ENCODE measurements at places on chromosomes 5 and 9.

- DNase-seq = no peak
These were observed 136.4 kb upstream of the TBC1D2 start for GRCh38 chr9:98391867-98392266.

GRCh38 chr5:132377738-132378137 is 8.2 kb downstream of the SLC22A5 start:
- DNase-seq = no peak

GRCh38 chr9:137492464-137493363 is 33.6 kb upstream of the NSMF start:
- no peak for DNase-seq

DNA sequence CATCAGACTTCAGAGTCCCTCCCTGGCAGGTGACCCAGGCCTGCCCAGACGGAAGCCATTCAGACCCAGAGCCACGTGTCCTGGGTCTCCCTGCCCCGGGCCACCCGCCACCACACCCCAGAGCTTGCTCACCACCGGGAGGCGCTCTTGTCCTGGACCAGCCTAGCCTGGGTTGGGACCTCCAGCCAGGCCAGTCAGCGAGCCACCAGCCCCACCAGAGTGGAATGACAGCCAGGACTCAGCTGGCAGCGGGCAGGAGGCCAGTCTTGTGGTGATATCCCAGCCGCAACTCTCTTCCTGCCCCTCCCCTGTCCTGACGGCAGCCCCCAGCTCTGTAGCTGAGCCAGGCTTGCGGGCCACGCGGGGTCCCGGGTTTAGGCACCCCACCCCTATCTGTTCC is 1.7 kb upstream of the PTGDS start:
- no peak for DNase-seq

DNA sequence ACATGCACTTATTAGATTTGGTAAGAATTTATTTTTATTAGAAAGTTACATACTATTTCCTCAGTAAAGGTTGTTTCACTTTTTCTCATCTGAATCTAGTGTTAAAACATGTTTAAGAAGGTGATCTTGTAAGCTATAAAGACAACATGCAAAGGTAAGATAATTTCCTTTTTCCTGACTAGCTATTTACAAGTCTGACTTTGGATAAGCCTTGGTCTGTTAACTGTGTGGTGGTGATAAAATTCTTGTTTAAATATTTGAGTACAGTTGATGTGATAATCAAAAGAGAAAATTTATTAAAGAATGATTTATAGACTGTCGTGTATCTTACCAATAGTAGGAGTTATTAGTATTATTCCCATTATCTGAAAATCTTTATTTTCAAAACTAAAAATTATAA is 36.9 kb upstream of the GPR21 start:
- no peak for DNase-seq

DNA sequence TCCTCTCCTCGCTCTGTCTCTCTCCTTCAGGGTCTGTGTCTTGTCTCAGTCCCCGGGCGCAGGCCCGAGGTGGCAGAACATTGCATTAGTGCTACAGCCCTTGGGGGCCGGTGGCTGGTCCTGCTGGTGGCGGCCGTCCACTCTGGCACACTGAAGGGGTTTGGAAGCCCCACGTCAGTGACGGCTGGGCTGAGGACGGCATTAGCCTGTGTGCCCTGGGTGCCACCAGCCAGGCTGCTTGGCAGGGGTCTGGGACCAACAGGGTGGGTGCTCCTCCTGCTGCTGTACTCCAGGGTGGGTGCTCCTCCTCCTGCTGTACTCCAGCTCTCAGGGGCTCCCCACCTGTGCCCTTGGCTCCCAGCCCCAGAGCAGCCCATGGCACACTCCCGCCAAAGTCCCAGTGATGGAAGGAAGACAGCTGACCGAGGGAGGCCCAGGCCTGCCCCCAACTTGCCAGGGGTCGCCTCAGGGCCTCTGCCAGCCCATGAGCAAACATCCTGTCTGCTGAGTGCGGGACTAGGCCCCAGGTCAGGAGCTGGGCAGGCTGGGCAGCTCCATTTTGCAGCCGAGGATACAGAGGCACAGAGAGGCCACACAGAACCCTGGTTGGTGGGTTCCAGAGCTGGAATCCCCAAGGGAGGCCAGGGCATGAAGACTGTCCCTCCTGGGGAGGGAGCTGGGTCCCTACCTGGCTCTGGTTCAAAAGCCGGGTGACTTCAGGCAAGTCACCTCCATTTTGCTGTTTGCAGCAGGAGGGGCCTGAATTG is 27.3 kb downstream of the SARDH start:
- no peak for DNase-seq

- no peak for DNase-seq
These were observed 1.6 kb downstream of the ACSL6 start for GRCh38 chr5:132009706-132010405.

DNA sequence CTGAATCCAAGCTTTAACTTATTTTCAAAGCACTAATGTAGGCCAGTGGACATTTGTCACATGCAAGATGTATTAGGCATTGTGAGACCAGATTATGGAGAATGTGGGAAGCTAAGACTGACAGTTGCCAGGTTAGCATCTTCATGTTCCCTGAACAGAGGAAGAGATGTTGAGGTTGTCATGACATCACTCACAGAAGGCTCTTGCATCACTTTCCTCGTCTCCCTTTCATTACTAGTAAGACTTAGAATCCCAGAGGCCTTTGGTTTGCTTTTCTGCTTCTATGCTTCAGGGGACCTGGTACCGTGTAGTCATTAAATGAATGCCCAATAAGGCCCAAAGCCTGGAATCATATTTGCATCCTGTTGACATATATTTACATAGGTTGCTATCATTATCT is 76.4 kb upstream of the RPS23 start:
- no peak for DNase-seq

GRCh38 chr9:137095664-137096517 is 9.1 kb downstream of the MAN1B1 start:
- DNase-seq = no peak

- peak; percentile 57 for DNase-seq
These were observed 10.0 kb upstream of the C5 start for GRCh38 chr9:121059998-121060636.

DNA sequence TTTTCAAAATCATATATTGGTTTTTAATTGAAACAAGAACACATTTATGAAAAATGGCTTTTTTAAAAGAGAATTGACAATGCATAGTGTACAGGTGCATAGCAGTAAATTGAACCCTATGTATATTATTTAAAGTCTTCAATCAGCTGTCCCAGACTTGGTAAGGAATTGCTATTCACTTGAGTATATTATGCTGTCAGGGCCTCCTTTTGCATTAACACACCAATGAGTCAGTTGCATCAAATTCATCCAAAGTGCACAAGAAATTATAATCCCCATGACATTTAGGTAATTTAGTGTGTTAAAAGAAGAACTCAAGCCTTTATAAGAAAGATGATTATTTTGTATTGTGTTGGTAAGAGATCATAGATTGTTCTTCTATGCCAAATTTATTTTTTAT is 748.8 kb upstream of the RIOK2 start:
- no peak for DNase-seq

DNA sequence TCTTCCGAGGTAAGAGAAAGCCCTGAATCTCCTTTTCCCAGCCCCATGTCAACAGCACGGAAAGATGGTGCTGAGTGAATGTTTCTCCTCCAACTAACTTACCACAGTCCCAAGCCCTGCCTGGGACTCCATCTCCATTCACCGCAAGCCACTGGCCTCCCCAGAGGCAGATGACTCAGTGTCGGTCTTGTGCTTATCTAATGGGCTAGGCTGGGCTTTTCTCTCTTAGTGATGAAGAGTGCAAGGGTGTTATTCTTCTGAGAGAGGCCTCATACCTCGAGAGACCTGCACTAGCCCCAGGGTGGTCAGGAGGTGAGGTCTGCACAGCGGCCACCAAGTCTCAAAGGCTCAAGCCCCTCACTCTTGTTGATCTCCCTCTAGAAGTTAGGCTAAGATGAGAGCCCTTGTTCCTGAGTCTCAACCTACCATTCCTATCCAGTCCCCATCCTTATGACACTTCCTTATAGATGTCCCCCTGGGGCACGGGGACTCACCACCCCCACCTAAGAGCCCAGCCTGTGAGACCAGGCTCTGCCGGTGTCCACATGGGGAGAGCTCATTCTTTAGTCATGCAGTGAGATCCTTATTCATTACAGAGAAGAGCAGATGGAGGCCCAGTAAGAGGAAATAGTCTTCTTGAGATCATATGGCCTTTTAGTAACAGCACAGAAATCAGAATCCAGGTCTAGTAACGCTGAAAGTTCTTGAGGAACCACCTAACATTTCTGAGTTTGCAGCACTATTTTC is 127.0 kb downstream of the SAXO1 start:
- no peak for DNase-seq

DNA sequence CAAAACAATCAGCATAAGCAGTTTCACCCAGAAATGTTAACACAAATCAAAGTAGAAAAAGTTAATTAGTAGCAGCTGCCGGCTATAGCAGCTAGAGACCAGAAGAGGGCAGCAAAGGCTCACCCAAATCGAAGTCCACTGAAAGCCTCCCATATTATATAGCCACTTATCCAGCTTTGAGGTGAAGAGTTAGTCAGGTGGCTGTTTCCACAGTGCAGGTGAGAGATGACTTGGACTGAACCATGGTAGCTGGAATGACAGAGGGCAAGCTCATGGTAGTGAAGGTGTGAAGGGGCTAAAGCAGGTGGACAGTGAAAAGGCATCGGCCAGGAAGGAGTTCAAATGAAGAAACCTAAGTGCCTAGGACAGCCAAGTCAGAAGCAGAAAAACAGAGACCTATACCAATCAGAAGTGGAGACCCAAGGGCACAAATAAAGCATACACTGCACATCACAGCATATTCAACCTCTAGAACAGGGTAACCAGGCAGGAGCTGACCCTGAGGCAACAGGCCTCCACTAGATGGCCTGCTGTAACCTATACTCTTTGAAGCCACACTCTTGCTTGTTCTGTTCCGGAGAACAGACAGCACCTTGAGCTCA is 7.2 kb upstream of the RNF38 start:
- peak; percentile 79 for DNase-seq

DNA sequence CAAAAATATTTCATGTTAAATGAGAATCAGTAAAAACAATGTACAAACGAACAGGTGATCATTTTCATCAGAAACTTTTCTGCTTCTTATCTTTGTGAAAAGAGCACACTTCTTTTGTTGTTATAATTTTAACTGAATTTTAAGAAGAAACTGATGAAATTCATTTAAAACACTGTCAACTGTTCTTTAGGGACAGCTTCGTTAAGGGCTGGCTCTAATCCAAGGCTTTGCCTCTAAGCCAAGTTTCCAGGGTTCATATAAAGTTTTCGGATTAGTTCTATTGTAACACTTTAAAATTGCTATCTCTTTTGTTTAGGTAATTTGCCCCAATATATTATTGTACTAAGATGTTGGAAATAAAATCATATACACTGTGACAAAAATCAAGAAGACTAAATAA is 559.2 kb downstream of the TUSC1 start:
- no peak for DNase-seq

DNA sequence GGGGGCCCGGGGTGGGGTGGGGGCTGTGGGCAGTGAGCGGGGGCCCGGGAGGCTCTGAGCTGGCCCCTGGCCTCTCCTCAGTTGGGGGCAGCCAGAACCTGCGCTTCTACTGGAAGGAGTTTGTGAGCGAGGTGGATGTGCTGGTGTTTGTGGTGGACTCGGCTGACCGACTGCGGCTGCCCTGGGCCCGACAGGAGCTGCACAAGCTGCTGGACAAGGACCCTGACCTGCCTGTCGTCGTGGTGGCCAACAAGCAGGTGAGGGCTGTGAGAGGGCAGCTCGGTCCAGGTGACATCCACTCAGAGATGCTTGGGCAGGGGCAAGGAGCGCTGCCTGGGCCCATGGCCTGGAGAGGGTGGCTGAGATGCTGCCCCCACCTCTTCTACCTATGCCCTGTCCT is 3.4 kb downstream of the ARL10 start:
- DNase-seq = no peak
